Gastroesophageal sphincter (tissue), 4 donors: ENCODE measurements at places on chromosomes 7 and 10.

DNA sequence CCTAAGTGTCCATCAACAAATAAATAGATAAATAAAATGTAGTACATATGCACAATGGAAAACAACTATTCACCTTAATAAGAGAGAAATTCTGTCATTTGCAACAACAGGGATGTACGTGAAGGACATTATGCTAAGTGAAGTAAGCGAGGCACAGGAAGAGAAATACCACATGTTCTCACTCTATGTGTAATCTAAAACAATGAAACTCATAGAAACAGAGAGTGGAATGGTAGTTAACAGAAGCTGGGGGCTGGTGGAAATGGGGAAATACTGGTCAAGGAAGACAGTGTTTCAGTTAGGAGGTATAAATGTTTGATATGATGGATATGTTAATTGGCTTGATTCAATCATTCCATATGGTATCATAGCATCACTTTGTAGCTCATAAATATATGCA is 43.1 kb downstream of the ARL4A start:
- no peak for ATAC-seq

DNA sequence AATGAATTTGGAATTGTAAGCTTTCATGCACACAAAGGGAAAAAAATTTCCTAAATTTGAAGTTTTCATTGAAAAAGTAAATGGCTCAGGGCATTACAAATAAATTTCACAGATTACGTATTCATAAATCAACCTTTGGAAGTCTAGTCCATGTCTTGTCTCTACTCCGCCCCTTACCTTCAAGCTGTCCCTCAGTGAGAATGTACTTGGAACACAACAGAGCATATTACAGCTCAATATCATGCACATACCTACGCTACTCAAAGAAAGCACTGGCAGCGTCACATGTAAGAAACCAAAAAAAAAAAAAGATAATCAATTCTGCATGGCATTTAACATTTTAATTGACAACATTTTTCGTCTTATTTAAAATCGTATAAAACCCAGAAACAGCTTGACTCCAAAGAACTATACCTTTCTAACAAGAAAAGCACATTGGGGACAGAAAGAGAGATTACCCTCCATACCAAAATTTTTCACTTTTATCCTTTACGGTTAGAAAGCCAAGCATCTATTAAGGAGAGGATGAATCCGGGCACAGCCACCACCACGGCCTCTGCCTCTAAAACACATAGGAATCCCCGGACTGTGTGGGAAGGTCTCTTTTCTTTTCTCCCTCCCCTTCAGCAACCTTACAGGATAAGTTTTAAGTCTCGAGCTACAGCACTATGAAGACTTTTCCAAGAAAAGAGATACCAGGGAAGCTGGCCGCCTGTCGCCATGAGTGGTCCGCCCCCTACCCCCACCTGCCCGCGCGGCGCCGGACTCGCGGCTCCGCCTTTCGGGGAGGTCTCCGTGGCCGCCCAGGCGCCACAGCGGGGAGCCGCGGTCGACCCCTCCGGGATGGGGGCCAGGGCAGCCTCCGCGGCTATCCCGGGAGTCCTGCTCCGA is 1.1 kb downstream of the JMJD1C start:
- ATAC-seq = no peak

- ATAC-seq = no peak
Observed at GRCh38 chr10:115974816-115975430, 298.1 kb downstream of the GFRA1 start.

DNA sequence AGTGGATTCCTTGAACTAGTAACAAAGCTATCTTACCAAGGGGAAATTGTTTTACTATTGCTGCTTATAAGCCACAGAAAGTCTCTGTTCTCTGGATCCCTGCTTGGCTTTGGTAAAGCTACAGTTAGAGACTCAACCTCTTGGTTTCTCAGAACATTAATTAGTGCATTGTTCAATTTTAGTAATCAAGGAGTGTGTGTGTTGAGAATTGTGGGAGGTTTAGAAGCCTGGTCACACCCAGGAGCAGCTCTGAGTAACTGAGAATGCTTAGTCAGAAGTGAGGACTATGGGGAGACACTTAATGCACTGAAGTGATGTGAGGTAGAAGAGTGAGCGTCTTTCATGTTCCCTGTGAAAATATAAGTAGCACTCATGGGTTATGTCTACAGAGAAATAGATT is 8.2 kb upstream of the ACTA2 start:
- no peak for ATAC-seq
